Daoy (cell line): ENCODE measurements at places on chromosomes 16 and 17. TPM values are rescaled to one million over a fixed set of nuclear protein-coding genes. Genes with fewer than 3 reads are reported as not detected.

GRCh38 chr17:30393911-30394867 is 15.5 kb downstream of the CPD start:
- no peak for DNase-seq

DNA sequence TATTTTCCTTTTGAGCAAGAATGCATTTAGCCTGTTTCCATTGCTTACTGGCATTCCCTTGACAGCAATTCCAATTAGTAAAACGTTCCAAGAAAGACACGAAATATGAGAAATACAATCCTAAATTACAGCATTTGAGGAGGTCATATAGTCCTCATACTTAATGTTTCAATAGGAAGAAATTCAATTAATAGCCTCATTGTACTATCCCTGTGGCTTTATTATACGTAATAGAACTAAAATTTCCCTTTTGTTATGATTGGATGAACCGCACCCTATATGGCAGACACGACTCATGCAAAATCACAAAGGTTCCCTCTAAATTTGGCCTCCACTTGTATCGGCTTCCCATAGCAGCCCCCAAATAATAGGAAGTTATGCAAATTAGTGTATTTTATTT is 291.7 kb downstream of the CEP112 start:
- DNase-seq = no peak

DNA sequence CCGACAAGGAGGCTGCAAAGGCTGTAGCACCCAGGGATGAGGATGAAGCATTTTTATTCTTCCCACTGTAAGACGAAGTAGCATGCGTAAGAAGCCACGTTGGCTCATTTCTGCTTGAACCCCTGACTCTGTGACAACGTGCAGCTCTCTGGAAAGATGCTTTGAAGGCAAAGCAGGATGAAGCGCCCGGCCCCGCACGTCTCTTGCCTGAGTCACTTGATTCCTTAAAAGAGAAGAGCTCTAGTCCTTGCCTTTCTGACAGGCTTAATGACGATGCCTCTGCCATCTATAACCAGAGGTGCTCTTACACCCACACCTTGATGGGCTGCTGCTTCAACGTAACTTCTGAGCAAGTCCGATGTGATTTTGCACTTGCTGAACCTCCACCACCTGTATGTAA is 76.7 kb upstream of the MED9 start:
- DNase-seq = no peak

DNA sequence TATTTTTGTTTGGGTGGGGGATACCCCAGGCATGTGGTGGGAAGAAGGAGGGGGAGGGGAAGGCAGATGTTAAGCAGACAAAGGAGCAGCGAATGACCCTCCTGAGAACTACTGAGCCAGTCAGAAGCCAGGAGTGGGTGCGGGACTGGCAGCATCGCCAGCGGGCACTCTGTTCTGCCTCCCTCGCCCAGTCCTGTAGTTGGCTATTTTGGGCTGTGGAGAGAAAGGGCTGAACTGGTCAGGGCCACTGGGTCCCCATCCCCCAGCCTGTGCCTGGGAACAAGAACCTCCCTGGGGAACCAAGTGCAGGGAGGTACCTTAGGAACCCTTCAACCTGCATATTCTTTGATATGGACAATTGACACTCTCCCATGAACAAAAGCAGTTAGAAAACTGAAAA is 6.4 kb downstream of the LRRC3C start:
- DNase-seq = no peak

GRCh38 chr17:46176975-46177374 is 16.3 kb downstream of the KANSL1 start:
- DNase-seq = no peak

DNA sequence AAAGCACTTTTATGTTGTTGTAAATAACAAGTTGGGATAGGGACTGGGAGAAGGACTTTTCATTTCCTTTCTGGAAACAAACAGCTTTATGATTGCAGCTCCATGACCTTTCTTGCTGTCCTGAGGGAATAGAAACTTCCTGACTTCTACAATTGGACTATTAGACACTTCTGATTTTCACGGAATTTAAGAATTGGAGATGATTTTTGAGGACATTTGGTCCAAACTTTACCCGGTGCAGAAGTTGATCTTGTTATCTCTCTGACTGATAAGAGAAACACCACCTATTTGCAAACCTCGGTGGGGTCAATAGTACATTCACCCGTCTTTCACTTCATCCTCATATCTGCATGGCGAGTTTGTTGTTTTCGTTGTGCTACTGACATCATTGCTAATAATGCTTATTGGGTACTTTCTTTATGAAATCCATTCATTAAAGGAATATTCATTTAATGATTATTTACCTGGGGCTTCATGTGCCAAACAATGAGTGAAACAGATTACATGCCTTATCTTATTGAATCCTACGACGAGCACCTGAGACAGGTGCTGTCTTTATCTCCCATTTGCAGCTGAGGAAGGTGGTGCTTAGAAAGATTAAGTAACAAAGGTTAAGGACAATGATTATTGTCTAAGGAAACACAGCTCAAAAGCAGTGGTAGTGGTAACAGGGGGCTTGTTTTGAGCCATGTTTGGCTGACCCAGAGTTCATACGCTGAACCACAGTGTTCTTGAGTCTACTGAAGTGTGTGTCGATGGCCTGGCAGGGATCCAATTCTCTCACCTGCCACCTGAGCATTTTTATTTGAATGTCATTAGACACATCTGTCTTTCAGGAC is 176.9 kb upstream of the FAM20A start:
- DNase-seq = no peak

DNA sequence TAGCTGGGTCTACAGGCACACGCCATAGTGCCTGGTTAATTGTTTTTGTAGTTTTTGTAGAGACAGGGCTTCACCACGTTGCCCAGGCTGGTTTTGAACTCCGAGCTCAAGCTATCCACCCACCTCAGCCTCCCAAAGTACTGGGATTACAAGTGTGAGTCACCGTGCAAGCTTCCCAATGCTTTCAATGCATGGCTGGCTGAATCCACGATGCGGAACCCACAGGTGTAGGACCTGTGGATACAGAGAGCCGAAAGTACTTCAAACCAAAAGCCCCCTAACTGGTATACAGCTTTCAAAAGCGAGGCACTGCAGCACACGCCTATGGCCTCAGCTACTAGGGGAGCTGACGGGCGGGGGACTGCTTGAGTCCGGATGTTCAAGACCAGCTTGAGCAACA is 44.8 kb downstream of the METTL16 start:
- DNase-seq = peak; percentile 13

The RHBDF1 gene
- total RNA-seq = 4.7 and 9.3 TPM in 2 replicates

The SLC12A3 gene
- not detected in 2 replicates for total RNA-seq

- no peak for DNase-seq
These were observed 34.0 kb downstream of the YPEL2 start for GRCh38 chr17:59365383-59365981.

The MYO15B gene
- total RNA-seq = 0.48 and 0.69 TPM in 2 replicates

The DNAAF1 gene
- total RNA-seq = not detected in 2 replicates

- DNase-seq = no peak
These were observed 28.2 kb upstream of the DNAI2 start for GRCh38 chr17:74245871-74246270.

DNA sequence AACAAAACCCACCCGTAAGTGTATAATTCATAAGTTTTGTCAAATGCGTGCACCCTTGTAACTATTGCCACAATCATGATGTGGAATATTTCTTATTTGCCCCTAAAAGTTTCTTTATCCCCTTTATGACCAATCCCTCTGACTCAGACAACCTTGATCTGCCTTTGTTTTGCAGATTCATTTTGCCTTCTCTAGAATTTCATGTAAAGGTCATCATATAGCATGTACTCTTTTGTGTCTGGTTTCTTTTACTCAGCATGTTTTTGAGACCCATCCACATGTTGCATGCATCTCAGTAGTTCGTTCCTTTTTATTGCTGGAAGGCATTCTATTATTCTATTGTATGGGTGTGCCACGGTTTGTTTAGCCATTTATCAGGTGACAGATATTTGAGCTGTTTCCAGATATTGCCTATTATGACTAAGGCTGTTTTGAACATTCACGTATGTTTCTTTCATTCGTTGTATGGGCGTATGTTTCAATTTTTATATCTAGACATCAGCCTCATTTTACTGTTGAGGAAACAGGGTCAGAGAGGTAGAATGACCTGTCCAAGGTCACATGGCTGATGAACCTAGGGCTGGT is 192.4 kb downstream of the RAB11FIP4 start:
- DNase-seq = no peak

DNA sequence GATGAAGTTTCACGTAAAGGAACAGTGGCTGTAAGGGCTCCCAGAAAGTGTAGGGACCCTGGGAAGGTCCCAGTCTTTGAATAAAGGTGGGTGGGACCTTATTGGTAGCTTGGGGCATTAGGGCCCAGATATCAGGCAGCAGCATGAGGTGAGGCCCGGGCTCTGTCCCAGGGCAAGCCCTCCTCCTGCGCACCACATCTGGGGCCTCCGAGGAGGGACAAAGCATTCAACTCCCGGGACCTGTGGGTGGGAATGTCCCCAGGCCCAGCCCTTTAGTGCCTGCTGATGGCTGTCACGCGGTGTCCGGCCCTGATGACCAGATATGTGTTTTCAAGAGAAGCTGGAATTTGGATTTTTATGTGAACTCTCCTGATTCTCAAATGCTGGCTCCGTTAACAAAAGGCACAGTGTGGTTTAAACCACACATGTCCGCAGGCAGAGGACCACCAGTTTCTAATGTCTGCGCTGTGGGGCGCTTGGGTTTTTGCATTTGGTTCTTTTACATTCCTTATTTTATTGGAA is 30.4 kb downstream of the RAI1 start:
- no peak for DNase-seq

GRCh38 chr16:75552951-75553350 is 3.1 kb downstream of the TMEM231 start:
- DNase-seq = no peak

The MSLN gene
- total RNA-seq = not detected in 2 replicates

DNA sequence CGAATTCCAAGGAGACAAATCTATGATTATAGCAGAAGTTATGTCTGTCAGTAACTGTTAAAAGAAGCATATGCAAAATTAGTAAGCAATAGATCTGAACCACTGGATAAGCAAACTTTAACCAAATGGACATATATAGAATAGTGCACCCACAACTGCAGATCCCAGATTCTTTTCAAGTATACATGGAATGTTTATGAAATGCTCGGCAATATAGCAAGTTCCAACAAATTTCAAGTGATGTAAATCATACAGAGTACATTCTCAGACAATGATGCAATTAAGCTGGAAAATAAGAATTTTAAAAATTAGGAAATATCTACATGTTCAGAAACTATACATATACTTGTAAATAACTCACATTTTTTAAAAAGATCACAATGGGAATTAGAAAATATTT is 8.4 kb upstream of the HELZ start:
- no peak for DNase-seq

The CCT6B gene
- 2.1 and 3.5 TPM in 2 replicates for total RNA-seq

The CCL8 gene
- total RNA-seq = not detected in 2 replicates

DNA sequence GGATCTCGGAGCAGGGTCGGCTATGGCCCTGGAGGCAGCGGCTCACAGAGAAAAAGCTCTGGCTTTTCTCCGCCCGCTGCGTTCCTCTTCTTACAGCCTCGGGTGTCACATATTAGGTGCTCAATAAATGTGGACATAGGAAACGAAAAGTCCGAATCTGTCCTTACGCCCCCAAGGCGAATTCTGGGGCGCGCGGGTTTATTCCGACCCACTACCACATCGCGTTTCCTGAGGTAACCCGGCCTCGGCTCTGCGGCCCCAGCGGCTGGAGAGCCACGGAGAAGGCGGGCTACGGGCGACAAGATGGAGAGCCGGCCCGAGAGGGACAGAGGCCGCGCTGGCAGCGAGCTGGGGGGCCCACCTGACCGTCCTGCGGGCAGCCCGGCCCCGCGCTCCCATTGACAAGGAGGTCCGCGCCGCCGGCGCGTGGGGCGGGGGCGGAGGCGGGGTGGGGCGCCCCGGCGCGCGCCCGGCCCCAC is 573 bp upstream of the GNAO1 start:
- no peak for DNase-seq

GRCh38 chr17:1753767-1754429 is 8.0 kb upstream of the SERPINF1 start:
- no peak for DNase-seq

The TBC1D28 gene
- total RNA-seq = not detected in 2 replicates

DNA sequence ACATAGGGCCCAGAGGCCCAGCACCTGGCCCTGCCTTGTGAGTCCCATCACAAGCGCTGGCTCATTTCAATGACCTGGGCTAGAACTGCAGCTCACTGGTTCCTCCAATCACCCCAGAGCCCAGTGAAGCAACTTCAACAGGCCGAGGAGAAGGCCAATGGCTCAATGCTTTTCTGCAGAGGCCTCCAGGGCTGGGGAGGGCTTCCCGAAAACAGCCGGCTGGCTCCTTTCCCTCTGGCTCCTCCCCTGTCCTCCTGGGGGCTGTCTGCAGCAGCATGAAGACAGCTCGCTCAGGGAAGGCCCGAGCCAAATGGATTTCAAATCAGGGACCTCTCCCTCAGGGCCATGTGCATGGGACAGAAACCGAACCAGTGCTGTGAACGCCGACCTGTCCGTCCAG is 121.6 kb downstream of the ZNF423 start:
- no peak for DNase-seq

- no peak for DNase-seq
These were observed 496.7 kb upstream of the RBFOX1 start for GRCh38 chr16:6835941-6836340.

GRCh38 chr16:50015631-50016030 is 9.4 kb upstream of the CNEP1R1 start:
- no peak for DNase-seq

GRCh38 chr17:42049834-42050392 is 488 bp downstream of the C17orf113 start:
- no peak for DNase-seq

DNA sequence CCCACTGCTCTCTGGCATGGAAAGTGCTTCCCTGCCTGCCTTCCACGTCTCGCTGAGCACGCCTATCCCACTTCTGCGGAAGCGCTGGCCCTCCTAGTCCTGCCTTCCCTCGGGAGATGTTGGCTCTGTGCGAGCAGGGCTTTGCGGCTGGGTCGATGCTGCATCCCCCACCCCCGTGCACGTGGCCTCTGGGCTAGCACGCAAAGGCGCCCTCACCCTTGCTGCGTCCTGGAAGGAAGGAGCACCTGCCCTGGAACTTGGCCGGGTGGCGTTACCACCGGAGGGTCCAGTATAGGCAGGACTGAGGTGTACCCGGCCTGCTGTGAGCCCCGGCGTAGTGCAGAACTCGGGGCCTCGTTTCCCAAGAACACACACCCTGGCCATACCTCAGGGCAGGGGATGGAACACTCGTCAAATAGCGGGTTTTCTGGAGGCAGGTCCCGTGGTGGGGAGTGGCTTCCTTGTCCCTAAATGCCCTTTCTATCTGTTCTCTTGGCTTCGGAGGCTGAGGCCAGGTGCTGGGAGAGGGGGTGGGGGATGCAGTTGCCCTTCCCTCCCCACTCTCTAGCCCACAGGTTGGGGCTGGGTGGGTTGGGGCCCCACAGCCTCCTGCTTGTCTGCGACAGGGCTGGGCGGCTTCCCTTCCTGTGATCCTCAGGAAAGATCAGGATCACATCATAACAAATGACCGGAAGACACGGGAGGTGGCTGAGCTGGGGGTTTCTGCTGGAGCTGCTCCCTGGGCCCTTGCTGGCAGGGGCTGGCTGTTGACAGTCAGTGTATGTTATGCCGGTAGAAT is 17.4 kb downstream of the BAIAP2 start:
- no peak for DNase-seq

GRCh38 chr16:6932871-6933385 is 399.7 kb upstream of the RBFOX1 start:
- no peak for DNase-seq

The ZSCAN10 gene
- not detected in 2 replicates for total RNA-seq
